ENCODE measurements at places on chromosomes 1 and 21. TPM values are rescaled to one million over a fixed set of nuclear protein-coding genes. Genes with fewer than 3 reads are reported as not detected.

CYP4A11 gene
- total RNA-seq = not detected

PLA2G2D gene
- not detected for total RNA-seq

CFAP45 gene
- 0.55 TPM for total RNA-seq

PEF1 gene
- total RNA-seq = 45.3 TPM

RIMS3 gene
- 1.3 TPM for total RNA-seq
